ENCODE measurements at places on chromosomes 7 and 10.
A peak's percentile ranks its signal among the peaks of the same experiment; 100 is the strongest.

GRCh38 chr10:133218891-133219290, 11.1 kb upstream of the UTF1 start:
- no peak for DNase-seq

- no peak for DNase-seq
Measured at GRCh38 chr10:49750546-49750945, 11.6 kb downstream of the OGDHL start.

DNA sequence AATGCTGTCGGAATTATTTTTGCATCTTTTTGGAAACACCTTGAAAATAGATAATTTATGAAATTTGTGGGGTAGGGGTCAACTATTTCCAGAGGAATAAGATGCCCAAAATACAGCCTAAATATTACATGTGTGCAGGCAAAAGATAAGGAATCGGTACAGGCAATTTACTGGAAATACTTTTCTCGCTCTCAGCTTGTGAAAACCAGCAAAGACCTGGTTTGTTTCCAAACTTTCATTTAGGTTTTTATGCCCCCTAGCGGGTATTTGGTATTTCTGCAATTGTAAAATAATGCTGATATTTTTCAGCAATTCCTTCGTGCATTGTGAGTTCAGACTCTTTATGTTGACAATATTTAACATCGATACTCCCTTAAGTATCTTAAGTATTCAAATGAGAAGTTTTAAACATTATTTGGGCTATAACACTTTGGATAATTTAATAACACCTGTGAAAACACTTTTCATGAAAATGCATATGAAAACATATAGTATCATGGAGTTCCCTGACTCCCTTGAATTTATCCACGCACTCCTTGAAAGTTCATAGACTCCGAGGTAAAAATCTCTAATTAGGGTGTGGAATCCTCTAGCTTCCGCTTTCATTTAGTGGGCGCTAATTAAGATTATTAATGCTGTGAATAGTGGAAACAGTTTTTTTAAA, 132.4 kb downstream of the TSPAN12 start:
- DNase-seq = no peak

DNA sequence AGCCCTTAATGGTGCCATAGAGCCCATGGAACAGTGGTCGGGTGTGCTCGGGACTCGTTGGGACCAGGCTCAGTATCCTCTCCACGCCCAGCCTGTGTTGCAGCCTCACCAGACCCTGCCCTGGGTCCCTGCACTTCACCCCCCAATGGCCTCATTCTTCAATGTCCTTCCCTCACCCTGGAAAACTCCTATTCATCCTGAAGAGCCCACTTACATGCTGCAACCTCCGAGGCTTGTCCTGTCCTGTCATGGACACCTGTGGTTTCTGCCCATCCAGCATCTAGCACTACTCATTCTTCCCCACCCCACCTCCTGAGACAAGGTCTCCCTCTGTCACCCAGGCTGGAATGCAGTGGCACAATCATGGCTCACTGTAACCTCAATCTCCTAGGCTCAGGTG, 7.7 kb downstream of the MMD2 start:
- no peak for DNase-seq

DNA sequence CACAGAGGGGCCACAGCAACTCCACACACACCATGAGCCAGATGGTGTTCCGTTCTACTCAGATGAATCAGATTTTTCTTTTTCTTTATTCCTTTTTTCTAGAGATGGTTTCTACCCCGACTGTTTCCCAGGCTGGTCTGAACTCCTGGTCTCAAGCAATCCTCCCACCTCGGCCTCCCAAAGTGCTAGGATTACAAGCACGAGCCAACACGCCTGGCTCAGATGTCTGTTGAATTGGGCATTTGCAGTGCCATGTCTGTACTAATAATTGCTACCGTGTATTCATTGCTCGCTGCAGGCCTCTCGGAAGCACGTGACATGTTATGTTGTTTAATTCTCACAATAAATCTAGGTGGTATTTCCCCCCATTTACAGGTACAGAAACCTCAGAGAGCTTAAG, 67.2 kb downstream of the RABGEF1 start:
- DNase-seq = no peak

GRCh38 chr10:25707976-25708671, 225.9 kb upstream of the MYO3A start:
- no peak for DNase-seq

DNA sequence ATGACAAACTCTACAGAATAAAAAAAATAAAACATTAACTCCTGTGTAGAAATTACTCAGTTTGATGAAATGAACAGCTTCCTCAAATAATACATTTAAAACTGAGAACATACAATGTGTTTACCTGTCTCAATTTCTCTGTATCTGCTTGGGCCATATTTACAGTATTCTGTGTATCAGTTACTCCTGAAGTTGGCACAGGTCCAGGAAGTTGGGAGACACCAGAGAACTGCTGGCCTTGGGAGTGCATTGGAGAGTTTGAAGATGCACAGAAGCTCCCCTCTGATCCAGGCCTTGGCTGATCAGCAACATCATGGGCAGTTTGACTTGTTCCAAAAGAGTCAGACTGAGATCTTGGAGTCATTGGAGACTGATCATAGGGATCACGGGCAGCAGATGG, 155.1 kb downstream of the GALNT11 start:
- DNase-seq = no peak

- DNase-seq = no peak
Measured at GRCh38 chr10:118805146-118805545, 50.4 kb upstream of the CACUL1 start.

DNA sequence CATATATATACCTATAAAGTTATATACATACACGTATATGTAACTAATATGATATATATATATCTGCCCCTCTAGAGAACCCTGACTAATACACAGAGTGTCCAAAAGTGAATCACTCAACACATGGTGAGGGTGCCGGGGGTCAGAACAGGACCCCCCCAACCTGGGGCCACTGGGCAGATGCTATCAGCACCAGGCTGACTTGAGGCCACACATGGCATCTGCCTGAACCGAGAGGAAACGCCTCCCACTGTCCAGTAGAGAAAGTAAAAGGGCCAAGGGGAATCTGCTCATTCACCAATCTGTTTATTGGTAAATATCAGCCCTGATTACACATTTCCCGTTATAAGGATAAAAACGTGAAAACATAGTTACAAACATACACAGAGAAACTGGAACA, 218.3 kb downstream of the PTPRN2 start:
- no peak for DNase-seq

DNA sequence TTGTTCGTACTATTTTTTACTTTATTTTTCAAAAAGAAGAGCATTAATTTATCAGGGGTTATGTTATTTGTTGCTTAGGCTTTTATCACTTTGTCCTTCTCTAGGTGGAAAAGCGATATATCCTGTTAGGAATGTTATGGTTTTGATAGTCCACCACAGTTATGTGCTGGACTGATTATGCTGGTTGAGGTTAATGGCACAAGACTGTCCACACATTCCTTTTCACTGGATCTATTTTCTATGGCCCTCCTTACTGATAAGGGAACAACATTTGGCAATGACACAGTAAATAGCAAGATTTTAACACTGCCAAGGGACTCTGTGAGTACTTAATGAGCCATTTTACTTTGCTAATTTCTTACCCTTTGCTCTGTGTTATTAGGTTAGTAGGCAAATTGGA, 1212.3 kb downstream of the NXPH1 start:
- no peak for DNase-seq

DNA sequence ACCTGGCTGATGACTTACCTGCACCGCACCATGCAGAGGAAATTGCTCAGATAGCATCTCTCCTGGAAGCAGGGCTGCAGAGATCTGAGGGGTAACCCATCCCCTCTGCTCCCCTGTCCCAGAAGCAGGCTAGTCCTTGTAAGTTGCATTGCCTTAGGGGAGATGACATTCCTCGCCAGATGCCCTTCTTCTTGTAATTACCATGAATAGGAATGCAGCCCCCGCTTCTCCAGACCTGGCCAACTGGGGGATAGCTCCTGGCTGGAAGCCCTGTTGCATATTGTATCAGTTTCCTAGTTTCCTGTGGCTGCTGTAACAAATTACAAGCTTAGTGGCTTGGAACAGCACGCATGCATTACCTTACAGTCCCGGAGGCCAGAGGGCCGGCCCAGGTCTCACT, 47.5 kb upstream of the EN2 start:
- no peak for DNase-seq

DNA sequence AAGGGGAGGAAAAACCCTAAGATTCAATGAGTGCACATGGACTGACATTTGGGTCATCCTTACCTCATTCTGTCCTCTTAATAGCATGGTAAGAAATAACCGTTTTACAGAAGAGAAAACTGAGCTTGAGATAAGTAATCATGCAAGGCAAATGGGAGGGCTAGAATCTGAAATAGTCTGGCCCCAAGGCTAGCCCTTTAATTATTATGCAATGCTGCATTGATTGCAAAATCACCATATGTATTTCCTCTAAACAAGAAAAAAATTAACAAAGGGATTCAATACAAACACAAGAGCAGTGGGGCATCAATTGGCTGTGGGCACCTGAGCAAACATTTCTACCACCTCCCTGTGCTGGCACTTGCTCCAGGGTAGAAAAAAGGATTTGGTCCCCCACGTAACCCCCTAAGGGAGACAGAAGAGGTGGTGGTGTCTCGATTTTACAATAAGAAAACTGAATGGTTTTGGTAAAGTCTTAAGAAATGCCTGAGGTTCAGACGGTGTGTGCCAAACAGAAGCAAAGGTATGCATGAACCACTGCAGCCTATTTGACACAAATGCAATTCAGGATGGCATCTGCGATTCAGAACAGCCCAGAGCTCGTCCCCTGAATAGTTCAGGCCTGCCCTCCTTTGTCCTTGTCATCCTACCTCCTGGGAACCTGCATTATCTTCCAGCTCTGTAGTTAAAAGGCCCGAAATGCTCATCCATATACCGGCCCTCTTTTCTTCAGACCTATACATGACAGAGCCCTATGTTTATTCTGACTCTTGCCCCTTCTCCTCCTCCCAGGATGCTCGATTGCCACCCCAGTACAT, 23.6 kb downstream of the PIP4K2A start:
- no peak for DNase-seq

- no peak for DNase-seq
Measured at GRCh38 chr7:107879400-107880035, 11.5 kb upstream of the DLD start.

GRCh38 chr7:151416941-151417315, 7.1 kb upstream of the WDR86 start:
- no peak for DNase-seq

- no peak for DNase-seq
Measured at GRCh38 chr10:97207756-97208346, 22.1 kb upstream of the SLIT1 start.

DNA sequence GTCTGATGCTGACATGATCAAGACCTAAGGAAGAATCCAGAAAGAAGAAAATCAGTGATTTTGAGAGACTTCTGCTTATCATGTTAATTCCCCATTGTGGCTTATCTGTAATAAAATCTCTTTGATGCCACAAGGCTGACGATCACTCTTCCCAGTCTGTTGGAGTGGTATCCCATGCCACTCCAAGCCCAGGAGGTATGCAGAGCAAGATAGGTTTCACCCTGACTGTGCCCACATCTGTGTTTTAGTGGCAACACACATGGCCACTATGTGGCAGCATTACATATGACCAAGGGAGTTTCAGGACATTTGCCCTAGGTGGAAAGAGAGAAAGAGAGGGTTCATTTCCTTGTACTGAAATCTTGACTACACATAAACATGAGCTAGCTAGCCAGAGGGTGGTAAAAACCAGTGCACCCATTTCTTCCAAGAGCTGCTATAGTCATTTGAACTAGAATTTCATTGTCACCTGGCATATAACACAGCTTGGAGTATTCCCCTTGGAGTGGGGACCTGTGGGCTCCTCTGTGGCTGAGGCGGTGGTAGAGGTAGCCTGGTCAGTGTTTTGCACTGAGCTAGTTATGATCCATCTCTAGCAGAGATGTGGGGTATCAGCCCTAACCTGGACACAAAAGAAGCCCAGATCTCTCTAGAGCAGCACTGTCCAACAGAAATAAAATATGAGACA, 20.8 kb downstream of the LAMB4 start:
- no peak for DNase-seq

GRCh38 chr10:44981172-44982113, 2.8 kb upstream of the DEPP1 start:
- no peak for DNase-seq

- no peak for DNase-seq
Measured at GRCh38 chr7:55200441-55200840, 164.7 kb upstream of the LANCL2 start.

DNA sequence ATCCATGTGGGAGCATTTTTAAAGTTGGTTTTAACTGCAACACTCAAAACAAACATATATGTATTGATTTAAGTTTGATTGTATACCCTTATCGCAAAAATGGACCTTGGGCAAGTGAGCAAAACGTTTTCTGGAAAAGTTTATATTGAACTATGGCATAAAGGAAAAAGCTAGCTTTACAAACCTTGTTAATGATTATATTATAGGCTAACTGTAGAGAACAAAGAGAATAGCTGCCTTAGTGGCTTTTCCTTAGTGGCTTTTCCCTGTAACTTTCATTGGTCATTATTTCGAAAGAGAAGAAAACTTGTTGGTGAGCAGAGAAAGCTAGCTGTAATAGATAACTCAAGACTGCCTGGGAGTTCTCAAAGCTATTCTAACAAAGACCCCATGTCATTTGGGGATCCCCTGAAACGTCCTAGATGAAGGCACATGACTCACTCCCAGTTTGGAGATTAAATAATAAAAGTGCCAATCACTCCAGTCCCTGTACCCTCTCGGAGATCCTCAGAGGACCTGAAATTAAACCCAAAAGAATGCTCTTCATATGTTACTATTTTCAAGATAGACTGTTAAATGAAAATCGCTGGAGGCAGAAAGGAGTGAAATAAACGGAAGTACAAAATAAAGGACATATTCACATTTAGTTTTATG, 92.1 kb downstream of the SRI start:
- DNase-seq = no peak

GRCh38 chr7:47681249-47681810, 99.4 kb upstream of the TNS3 start:
- DNase-seq = no peak

DNA sequence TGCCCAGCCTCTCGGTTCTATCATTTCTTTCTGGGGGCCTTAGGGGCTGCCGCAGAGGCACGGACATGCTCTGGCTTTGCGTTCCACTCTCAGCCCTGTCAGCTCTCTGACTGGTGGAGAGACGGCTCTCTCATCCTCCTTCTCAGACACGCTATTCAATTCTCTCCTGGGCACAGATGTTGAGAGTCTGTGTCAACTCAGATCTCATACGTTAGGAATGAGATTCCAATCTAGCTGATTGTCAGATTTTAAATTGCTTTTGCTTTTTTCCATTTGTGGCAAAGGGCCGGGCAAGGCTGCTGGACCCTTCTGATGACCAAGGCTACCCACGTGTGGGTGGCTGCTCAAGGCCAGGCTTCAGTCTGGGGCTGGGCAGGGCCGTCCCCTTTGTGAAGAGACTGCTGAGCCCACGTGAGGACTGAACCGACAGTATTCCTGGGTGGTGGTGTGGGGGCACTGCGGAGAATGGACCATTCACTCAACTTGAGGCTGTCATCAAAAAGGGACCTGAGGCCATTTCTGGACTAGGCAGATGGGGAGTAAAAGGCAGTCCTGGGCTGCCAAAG, 71.5 kb downstream of the CLEC2L start:
- DNase-seq = no peak

GRCh38 chr7:93117852-93118530, at the start of gene SAMD9:
SAMD9 (minus strand) TSS chr7:93117979; CDS start chr7:93106097, 11,882 bp downstream.
- peak; percentile 21 for DNase-seq

- no peak for DNase-seq
Measured at GRCh38 chr10:133109711-133110110, 22.0 kb downstream of the ADGRA1 start.

GRCh38 chr10:82653244-82654155, 778.5 kb downstream of the NRG3 start:
- DNase-seq = no peak

Measured in stimulated activated CD4-positive, alpha-beta T cell treated with anti-CD3 and anti-CD28 coated beads, Interleukin-12 subunit alpha, Interleukin-12 subunit beta, amount 100 ng/mL, for 48 hours (primary cell).